ENCODE measurements at places on chromosomes 12 and 14.
A peak's percentile ranks its signal among the peaks of the same experiment; 100 is the strongest.

DNA sequence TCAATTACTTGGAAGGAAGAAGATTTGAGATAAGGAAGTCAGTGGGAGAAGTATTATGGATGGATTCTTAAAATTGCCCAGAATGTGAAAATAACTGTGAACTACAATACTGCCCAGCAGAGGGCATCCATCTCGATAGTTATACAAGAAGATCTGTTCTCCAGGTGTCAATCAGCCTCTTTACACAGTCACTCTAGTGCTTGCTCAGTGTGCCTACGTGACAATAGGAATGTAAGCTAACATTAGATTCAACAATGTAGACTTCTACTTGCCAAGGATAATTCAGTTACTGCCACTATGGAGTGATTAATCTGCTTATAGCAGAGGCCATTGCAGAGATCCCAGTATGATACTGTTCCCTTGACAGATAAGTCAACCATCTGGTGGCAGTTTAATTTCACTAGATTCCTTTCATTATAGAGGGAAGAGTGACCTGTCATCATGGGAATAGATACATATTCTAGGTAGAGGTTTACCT is 10.6 kb upstream of the MAP4K5 start:
- peak; percentile 56 for DNase-seq

DNA sequence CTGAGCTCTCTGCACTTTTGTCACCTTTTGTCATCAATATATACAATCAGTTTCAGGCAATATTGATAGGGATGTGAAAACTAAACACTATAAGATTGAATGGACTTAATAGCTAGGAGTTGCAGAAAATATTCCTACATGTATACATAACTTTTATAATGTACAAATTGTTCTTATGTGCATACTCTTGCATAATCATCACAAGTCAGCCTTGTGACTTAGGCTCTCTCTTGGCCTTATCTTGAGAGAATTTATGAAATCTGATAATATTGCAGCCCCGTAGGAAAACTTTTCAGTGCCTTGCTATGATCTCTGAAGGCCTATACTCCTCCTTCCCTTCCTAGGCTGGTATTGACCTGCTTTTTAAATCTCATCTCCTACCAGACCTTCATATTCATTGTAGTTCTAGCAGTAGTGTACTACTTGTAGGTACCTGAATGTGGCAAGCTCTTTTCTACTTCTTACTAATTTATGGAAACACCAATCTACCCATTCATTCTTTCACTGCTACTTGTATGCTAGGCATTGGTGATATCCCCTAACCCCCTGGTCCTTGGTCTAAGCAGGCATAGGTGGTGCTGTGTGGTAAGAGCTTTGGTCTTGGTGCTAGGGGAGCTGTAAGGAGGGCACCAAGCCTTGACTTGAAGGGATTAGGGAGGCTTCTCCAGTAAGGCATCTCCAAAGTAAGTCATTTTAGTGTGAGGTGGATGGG is 100.0 kb downstream of the PRKCH start:
- peak; percentile 58 for DNase-seq

- DNase-seq, result no peak
Measured at GRCh38 chr14:83624541-83624940, 1905.4 kb upstream of the FLRT2 start.

- DNase-seq, result peak; percentile 80
Measured at GRCh38 chr12:80472911-80473500, 29.0 kb downstream of the PTPRQ start.

- DNase-seq, result no peak
Measured at GRCh38 chr12:44544018-44544417, 332.1 kb downstream of the NELL2 start.

- no peak for DNase-seq
Measured at GRCh38 chr12:105672121-105672975, 341.9 kb downstream of the C12orf75 start.

DNA sequence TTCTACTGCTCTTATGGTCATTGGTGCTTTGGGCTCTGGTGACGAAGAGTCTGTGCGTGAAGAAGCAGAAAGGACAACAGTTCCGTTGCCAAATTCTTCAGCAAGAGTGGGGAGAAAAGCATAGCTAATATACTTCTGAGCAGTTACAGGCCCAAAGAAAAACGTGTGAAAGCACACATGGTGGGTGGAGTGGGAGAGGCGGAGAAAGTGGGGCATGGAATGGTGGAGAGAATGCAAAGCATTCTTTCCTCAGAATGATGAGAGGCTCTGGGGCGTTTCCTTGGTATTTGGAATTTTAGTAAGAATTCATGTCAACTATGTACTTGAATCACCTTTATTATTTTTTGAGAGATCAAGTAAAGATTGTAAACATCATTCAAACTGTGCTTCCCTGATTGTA is 396.1 kb downstream of the NAV3 start:
- no peak for DNase-seq

DNA sequence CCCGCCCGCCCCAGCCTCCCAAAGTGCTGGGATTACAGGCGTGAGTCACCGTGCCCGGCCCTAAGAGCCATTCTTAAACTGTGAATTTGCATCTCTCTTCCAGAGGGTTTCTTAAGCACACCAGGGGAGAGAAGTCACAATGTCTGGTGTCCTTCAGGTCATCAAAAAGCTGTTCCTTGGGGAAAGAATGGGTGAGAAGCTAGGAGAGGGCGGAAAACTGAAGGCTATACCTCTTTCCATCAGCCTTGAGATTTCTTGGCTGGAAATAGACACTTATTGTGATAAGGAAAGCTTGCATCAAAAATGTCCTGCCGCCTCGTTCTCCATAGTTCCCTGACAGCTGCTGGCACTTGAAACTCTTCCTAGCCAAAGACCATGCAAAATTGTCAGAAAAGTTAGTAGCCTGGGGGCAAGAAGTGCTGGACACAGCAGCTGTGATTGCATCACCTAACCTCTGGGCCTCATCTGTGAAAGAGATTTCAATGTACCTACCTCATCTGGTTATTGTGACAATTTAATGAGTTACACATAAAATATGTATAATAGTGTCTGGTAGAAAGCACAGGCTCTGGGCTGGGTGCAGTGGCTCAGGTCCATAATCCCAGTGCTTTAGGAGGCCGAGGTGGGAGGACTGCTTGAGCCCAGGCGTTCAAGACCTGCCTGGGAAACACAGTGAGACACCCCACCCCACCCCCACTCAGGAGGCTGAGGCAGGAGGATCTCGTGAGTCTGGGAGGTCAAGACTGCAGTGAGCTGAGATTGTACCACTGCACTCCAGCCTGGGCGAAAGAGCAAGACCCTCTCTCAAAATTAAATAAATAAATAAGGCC is 9.7 kb upstream of the UBC start:
- peak; percentile 73 for DNase-seq

DNA sequence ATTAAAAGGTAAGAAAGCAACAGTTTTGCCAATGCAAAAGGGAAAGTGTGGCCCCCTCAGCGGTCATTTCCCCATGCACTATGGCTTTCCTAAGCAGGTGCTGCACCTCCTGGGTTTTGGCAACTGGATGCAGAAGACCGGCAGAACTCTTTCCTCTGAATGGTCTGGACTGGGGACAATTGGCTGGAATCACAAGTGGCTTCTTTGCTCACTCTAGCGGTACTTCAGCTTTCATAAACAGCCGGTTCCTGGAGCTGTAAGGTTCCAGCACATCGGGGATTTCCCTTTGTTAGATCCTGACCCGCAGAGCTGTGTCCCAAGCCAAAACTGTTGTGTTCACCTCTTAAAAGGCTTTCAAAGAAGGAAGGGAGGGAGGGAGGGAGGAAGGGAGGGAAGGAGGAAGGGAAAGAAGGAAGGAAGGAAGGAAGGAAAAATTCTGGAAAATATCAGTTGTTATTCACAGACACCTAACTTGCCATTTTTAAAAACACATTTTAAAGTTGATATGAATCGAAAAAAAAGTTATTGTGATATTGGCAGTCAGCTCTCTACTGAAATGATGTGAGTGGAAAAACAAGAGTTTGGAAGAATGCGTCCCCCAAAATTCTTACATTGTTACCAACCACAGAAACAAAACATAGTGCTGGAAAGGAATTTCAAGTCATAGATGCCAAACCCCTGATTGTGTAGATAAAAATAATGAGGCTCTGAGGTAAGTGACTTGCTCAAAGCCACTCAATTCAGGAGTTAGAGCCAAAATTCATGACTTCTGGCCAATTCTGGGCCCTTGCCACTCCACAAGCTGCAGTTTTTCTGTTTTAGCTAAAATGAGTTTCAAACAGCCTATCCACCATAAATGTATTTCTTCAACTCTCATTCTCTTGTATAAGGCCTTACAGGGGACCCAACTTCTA is 220.6 kb upstream of the HMGA2 start:
- peak; percentile 71 for DNase-seq

DNA sequence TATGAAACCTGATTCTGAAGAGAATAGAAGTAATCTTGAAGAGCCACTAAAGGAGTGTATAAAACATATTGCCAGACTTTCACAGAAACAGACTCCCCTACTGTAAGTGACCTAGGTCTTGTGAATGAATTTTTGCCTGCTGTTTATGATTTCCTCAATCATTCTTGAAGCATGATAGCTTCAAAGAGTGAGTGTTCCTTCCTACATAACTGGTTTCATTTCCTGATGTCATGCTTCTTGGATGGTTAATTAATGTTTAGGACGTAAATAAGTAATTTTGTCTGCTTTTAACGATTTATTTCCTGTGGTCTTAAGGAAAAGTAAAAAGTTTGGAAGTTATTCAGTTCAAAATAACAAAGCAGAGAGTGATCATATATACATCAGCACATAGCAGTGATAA is 129.8 kb downstream of the PIK3C2G start:
- no peak for DNase-seq

Measured in amniotic epithelial cell (primary cell).